ENCODE measurements at places on chromosomes 5 and 9.

GRCh38 chr5:123170816-123171215, 81.8 kb downstream of the PRDM6 start:
- DNase-seq: no peak

GRCh38 chr5:136905571-136905970, 540.2 kb upstream of the TRPC7 start:
- no peak for DNase-seq

- no peak for DNase-seq
These were observed 7.9 kb downstream of the PRUNE2 start for GRCh38 chr9:76897804-76898525.

- DNase-seq: no peak
These were observed 2.9 kb downstream of the PLCXD3 start for GRCh38 chr5:41507501-41507900.

GRCh38 chr9:68437785-68438184, 81.4 kb downstream of the PGM5 start:
- DNase-seq: no peak

GRCh38 chr5:156093024-156093423, 233.9 kb upstream of the SGCD start:
- no peak for DNase-seq

DNA sequence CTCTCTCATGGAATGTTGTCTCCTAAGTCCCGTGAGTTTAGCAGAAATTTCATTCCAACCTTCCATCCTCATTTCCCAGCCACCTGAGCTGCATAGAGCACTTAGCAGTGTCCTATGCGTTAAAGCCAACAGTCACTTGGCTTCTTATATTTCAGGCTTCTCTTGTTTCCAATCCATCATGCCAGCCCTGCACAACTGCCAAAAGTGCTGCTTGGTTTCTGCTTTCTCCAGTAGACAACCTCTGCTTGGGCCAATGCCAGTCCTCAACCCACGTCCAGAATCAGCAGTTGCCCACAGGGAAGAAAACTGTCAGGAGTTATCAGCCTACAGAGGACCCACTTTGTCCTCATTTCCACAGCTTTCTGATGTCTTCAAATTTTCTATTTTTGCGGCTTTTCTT, 42.5 kb downstream of the KCNIP1 start:
- no peak for DNase-seq

GRCh38 chr9:130955947-130956621, 17.0 kb upstream of the FIBCD1 start:
- DNase-seq: no peak

DNA sequence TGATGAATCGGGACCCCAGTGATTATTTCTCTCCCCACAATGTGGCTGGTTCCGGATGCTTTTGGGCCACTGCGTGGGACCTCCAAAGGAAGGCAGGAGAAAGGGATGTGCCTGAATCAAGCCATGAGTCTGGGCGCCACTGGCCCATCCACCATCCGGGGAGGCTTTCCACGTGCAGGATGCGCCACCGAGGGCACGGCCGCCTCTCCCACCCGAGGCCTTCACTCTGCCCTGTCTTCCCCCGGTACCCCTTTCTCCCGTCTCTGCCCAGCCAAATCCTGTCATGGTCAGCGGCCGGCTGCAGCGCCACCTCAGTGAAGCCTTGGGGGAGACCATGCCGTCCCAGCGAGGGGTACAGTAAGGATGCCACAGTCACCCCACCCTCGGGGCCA, 43.9 kb upstream of the GRHPR start:
- DNase-seq: no peak

- no peak for DNase-seq
These were observed 357.1 kb upstream of the PRR16 start for GRCh38 chr5:120106912-120107525.

DNA sequence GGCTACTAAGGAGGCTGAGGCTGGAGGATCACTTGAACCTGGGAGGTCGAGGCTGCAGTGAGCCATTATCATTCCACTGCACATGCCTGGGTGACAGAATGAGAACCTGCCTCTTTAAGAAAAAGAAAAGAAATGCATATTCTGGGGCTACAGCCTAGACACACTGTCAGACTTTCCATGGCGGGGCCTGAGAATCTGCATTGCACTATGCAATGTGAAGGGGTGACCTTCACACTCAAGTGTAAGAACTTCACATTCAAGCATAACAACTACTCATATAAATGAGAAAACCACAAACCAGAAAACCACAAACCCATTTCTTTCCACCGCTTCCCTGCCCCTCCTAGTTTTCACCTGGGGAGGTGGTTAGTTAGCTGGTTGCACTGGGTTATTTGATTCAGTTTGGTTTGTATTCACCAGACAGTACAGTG, 18.0 kb upstream of the FBP2 start:
- no peak for DNase-seq

DNA sequence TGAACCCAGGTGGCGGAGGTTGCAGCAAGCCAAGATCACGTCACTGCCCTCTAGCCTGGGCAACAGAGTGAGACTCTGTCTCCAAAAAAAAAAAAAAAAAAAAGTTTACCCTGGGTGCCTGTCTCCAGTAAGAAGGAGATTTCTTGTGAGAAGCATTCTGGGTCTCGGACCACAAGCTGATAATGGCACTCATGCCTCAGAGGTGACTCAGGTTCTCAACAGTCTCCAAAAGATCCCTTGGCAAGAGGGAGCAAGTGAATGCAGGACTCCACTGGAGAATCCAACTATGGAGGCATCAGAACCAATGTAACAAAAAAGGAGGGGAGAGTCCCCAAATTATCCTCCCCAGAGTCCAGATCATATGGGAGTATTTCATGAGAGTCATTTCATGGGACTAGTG, 106.0 kb upstream of the LRRTM2 start:
- DNase-seq: peak; percentile 82

- DNase-seq: no peak
These were observed 130.7 kb upstream of the ACO1 start for GRCh38 chr9:32253731-32254130.

GRCh38 chr9:127714951-127715469, 453 bp downstream of the PTRH1 start:
- DNase-seq: peak; percentile 64

DNA sequence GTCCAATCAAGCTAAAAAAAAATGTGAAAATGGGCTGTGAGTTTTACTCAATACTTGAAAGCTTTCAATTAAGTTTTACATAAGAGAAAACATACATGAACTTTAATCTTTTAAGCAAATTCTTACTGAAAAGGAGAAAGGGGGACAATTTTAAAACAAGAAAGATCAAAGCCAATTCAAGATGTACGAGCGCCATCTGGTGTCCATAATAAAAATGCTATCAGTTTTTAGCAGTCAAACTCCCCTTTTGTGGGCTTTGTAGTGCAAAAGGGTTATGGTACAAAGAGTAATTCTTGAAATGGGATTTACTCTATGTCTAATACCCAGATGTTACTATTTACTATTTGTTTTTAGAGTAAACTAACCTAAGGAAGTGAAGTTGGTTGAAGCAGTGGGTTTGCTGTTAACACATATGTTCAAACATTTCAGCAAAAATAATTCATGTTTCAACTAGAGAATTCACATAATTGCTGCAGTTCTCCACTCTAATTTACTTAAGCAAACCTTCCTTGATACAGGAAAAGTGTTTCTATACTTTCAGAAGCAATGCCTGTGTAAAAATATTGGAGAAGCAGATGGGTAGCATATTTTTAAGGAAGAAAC, 228.2 kb upstream of the TYRP1 start:
- DNase-seq: peak; percentile 9

DNA sequence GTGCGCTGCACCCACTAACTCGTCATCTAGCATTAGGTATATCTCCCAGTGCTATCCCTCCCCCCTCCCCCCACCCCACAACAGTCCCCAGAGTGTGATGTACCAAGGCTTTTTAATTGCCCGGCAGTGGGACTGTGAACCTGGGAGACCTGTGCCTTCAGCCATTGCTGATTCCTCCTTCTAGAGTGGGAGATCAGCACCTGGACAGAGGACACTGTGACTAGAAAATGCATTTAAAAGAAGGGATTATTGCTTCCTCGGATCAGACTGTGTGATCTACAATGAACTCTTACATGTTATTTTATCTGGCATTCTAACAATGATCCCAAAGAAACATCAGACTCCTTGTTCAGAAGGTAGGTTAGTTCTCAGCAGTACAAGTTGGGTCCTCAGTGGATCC, 25.9 kb downstream of the CTSL start:
- no peak for DNase-seq

DNA sequence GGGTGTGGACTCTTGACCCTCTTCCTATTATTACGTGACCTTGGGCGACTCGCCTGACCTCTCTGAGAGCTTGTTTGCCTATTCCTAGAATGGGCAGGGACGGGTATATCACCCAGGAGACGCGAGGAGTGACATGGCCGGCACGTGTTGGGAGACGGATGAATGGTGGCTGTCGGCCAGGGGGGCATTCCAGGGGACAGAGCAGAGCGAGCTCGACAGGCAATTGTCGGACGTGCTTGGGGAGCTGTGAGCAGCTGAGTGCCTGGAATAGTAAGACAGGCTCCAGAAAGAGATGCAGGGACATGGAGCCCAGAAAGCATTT, 29.3 kb upstream of the UNC5A start:
- DNase-seq: no peak

DNA sequence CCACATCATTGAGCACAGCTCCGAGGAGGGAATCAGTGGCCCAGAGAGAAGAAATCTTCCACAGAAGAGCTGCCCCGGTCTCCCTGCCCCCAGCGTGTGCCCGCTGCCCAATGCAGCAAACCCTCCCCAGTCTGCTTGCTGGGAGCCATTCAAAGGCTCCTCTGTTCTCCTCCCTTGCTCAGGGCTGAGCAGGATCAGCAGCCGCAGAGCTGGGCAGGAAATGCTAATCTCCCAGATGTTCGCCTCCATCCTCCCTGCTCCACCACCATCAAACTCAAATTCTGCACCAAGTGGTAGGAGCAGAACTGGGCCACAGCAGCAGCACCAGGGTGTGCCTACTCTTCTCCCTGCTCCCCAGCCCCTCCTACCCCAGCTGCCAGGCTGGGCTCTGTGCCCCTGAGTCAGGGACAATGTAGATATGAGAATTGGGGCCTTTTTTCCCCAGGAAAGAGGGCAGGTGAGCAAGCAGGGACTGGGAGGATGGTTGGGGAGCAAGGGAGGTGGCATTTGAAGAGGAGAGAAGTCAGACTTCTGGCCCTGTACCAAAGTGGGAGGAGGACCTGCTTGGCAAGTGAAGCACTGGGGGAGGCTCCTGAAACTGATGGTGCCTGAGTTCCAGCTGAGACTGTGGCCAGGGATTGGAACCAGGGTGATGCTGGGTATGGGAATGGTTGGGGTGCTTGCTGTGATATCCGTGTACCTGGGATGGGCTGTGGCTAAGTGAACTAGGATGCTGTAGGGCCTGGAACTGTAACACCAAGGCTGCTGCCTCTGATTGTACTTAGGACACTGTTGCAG, 1.9 kb upstream of the PCDH1 start:
- no peak for DNase-seq

DNA sequence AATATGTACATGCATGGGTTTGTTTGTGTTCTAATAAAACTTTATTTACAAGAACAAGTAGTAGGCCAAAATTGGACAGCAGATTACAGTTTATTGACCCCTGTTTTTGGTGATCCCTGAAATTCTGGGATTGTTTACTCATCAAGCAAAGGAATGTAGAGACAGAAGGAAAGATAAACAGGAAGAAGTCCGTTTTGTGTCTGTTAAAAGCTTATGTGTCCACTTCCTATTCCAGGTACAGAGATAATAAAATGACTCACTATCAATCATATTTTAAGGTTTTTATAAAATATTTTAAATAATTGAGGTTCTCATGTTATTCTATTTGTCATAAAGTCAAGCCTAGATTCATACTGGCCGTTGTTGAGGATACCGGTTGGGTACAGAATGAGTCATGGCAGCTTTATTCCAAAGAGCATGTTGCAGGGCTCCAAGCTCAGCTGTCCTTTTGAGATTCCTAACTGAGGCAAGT, 214.9 kb upstream of the DAB2 start:
- no peak for DNase-seq

DNA sequence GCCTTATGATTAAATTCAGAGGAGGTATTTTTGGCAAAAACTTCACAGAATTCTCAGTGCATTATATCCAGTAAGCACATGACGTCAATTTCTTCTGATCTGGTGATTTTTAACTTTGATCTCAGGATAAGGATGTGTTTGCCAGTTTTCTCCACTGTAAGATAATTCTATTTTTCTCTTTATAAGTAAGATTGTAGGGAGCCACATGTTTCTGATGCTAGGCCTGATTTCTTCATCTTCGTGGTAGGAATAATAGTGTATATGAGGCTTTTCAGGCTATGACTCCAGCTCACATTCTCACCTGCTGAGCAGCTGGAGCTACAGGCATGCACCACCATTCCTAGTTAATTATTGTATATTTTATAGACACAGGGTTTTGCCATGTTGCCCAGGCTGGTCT, 32.1 kb upstream of the LMNB1 start:
- DNase-seq: no peak

DNA sequence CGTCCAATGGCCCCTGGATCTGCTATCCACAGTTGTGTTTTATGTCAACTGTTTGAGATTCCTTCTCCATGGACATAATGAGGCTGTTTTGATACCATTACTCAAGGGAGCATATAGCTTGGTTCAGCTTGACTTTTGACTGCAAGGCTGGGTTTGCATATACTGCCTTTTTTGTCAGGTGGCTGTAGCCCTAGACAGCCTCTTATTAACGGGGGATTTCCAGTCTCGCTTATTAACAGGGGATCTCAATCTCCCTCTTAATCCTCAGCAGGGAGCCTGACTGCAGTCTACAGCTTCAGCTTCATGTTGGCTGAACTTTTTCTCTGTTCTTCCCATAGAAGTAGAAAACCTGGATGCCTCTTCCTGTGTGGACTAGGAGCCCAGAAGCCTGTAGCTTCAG, 73.7 kb upstream of the TNC start:
- no peak for DNase-seq

- DNase-seq: no peak
These were observed 234.1 kb upstream of the DAB2 start for GRCh38 chr5:39658866-39659265.

DNA sequence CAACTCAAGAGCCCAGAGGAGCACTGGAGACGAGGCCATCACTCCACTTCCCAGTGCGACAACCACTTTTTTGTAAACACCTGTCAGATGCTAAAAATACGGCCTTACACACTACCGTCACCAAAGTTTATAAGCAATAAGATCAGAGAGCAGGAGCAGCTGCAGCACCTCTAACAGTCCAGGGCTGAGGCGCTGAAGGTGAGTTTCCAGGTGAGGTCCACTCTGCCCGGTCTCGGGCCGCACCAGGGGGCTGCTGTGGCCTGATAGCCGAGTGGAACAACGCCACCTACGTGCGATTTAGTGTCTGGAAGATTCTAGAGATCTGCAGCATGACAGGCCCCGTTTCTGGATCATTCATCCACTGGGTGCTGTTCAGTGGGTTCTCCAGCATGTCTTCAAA, 25.8 kb upstream of the CAMSAP1 start:
- DNase-seq: no peak

- no peak for DNase-seq
These were observed 90.8 kb downstream of the ARHGAP26 start for GRCh38 chr5:142861011-142861410.
